Activated T-helper 1 cell treated with anti-CD3 and anti-CD28 coated beads, Interleukin-12 subunit alpha, Interleukin-12 subunit beta, Interleukin-2, Interleukin-4 antibody, amounts not matched to agents 30 ng/mL and 10 ng/mL and 1 ng/mL, durations not matched to agents 14 hours and 24 hours and 36 hours (primary cell): ENCODE measurements at places on chromosomes 5 and 9.

GRCh38 chr9:113462781-113463286, 693 bp upstream of the RGS3 start:
- H3K27ac ChIP-seq, result no peak overlapping the region
- no peaks in the 10 kb centered on the region for H3K36me3 ChIP-seq
- H3K4me1 ChIP-seq, result no peaks in the 10 kb centered on the region
- no peaks in the 10 kb centered on the region for H3K27me3 ChIP-seq
- H3K4me3 ChIP-seq, result no peak overlapping the region

- no peaks in the 10 kb centered on the region for H3K27me3 ChIP-seq
- H3K4me3 ChIP-seq, result peak overlapping the region; percentile 44
- DNase-seq, result peak; percentile 48
- H3K27ac ChIP-seq, result peak overlapping the region; percentile 100
These were observed 140.6 kb downstream of the ERCC6L2 start for GRCh38 chr9:96015876-96016686.

GRCh38 chr5:148760945-148761638, 65.3 kb upstream of the ADRB2 start:
- H3K36me3 ChIP-seq, result no peaks in the 10 kb centered on the region
- H3K27ac ChIP-seq, result no peak overlapping the region
- peaks cover 23% of the 10 kb centered on the region for H3K27me3 ChIP-seq
- H3K4me3 ChIP-seq, result no peak overlapping the region
- no peak for DNase-seq
- no peaks in the 10 kb centered on the region for H3K4me1 ChIP-seq

GRCh38 chr5:175681968-175682340, 24.1 kb downstream of the HRH2 start:
- no peak for DNase-seq
- peaks cover 57% of the 10 kb centered on the region for H3K36me3 ChIP-seq
- H3K27ac ChIP-seq, result no peak overlapping the region
- peaks cover 51% of the 10 kb centered on the region for H3K4me1 ChIP-seq
- no peaks in the 10 kb centered on the region for H3K27me3 ChIP-seq
- H3K4me3 ChIP-seq, result no peak overlapping the region

- no peak overlapping the region for H3K4me3 ChIP-seq
- no peaks in the 10 kb centered on the region for H3K36me3 ChIP-seq
- H3K27me3 ChIP-seq, result peaks cover 33% of the 10 kb centered on the region
- no peaks in the 10 kb centered on the region for H3K4me1 ChIP-seq
- no peak for DNase-seq
- no peak overlapping the region for H3K27ac ChIP-seq
These were observed 71.0 kb upstream of the FAM120A start for GRCh38 chr9:93380410-93381060.

DNA sequence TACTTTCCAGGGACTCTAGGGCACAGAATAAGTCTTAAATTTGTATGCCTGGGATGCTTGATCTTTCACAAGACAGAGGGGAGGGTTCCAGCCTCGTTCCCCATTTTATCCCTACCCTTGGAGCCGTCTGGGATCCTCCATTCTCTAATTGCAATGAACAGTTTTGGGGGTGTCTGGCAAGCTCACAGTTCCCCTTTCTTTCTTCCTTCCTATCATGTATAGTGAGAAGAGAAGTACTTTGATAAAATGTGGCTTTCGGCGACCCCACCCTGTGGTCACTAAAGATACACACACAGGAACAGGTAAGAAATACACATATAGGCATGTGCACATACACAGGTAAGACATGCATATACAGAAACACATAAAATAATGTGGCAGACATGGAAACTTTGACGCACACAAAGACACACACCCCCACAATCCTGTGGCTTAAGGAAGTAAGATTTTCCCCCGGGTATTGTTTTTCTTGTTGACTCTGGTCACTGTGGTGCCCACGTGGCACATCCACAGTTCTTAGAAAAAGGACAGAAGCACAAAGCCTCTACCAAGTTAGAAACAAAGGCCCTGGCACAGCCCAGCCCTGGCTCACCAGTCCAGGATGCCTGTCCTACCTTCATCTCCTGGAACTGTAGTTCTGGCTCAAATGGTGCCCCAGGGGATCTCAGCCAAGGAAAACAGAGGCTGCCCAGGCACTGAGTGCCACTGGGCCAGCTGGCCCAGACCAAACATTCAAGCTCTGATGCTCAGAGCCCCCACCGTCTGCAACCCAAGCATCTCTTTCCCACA, 6.3 kb upstream of the SMU1 start:
- DNase-seq, result no peak
- H3K36me3 ChIP-seq, result peaks cover 2% of the 10 kb centered on the region
- H3K4me3 ChIP-seq, result peak overlapping the region; percentile 67
- H3K4me1 ChIP-seq, result peaks cover 38% of the 10 kb centered on the region
- H3K27me3 ChIP-seq, result peaks cover 4% of the 10 kb centered on the region

DNA sequence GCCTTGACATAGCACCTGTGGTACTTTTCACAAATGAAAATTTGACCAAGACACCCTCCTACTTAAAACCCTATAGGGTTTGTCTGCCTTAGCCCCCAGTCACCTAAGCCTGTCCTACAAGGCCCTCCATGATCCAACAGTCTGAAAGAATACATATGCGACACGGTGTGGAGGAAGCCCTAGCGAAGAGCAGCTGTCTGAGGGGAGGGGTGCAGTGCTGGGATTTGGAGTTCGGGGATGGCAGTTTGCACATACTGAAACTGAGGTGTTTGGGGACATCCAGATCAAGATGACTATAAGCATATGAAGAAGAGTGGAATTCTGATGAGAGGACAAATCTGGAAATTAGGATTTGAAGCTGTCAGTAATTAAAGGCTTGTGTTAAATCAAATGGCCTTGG, 7.2 kb upstream of the MYORG start:
- H3K36me3 ChIP-seq, result no peaks in the 10 kb centered on the region
- peaks cover 17% of the 10 kb centered on the region for H3K27me3 ChIP-seq
- H3K27ac ChIP-seq, result no peak overlapping the region
- peaks cover 38% of the 10 kb centered on the region for H3K4me1 ChIP-seq

DNA sequence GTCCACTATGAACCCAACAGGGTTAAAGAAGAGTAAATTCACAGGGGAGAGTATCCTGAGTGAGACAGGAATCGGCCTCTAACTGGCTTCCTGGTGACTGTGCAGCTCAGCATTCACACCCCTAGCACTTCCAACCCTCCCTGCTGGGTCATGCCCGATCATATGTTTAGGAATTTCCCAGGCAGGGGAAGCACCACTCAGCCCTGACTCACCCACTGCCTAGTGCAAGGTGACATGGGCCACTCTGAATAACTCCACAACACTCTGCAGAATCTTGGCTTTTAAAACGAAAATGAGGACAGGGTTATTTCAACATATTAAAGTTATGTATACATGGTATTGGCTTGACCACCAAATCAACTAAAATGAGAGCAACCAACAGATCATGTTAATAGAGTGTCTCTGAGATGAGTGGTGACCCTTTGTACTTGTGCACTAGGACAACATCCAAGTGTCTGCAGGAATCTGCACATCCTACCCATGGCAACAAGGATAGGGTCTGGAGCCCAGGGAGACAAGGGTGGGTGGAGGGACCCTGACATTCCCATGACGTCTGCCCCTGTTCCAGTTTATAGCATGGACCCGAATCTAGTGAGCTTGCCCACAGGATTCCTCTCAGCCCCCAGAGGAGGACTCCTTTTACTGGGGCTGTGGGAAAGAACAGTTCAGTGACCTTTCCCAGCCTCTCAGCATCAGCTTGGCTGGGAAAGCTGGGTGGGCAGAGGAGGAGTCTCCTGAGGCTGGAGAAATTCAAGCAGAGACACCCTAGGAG, 485.8 kb downstream of the SEMA5A start:
- no peaks in the 10 kb centered on the region for H3K27me3 ChIP-seq
- no peaks in the 10 kb centered on the region for H3K4me1 ChIP-seq
- H3K27ac ChIP-seq, result no peak overlapping the region
- no peak for DNase-seq
- no peak overlapping the region for H3K4me3 ChIP-seq
- no peaks in the 10 kb centered on the region for H3K36me3 ChIP-seq
